ENCODE measurements at places on chromosomes 2 and 18.

DNA sequence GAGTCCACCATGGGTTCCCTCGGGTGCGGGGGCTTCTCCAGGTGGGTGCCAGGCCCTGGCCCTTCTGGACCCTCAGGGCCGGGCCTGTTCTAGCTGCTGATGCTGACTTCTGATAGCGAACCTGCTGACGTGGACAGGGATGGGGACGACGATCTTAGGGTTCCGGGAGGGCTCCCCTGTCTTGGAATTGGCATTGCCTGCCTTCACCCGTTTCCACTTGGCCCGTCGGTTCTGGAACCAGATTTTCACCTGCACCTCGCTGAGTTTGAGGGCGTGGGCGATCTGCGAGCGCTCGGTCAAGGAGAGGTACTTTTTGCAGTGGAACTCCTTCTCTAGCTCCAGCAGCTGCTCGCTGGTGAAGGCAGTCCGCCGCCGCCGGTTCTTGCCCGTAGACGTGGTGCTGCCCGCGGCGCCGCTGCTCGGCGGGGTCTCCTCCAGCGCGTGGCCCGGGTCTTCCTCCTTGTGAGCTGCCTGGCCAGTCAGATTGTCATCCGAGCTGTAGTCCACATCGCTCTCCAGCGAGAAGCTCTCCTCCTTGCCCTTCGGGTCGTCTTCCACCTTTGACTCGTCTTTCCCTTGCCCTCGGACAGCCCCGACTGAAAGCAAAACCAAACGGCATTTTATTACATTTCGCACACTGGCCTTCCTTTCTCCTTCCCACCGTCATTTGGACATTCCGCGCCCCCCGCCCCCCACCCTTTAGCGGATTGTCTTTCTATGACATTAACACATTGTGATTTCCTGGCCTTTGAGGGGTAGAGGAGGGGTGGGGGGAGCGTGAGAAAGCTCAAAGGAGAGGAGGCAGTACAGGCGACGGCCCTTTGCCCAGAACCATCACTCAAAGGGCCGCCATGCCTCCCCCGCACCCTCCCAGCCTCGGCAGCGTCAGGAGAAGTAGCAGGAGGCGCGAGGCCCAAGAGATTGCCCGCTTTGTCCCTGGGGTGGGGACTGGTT, 2.1 kb downstream of the GBX2 start:
- DNase-seq: peak; percentile 60

DNA sequence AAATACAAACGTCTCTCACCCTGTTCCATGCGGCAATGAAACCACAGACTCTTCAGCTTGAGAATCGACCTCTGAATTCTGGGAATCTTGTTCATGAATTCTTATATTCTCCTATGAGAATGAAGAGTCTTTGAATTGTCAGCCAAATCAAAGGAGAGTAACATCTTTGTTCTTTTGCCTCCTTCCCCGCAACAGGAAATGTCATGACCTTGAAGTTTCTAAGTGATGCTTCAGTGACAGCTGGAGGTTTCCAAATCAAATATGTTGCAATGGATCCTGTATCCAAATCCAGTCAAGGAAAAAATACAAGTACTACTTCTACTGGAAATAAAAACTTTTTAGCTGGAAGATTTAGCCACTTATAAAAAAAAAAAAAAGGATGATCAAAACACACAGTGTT, 21.8 kb downstream of the TNFAIP6 start:
- DNase-seq: no peak

GRCh38 chr2:9830685-9831410, 12.4 kb upstream of the TAF1B start:
- no peak for DNase-seq

DNA sequence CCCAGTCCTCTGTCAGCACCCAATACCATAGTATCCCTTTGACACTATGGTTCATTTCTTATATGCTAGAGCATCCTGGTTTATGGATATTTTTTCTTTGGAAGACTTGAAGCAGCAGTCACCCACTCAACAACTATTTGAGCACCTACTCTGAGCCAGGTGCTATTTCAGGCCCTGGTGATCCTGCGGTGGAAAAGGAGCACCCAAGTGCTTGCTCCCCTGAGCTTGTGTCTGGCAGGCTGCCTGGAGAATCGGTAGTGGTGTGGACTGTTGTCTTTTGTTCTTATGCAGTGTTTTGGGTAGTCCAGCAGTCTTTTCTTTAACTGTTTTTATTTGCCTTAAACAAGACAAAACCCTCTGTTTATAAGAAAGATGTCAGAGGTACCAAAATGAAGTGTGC, 28.9 kb downstream of the NCK2 start:
- DNase-seq: no peak
